ENCODE measurements at places on chromosomes 6 and 20. TPM values are rescaled to one million over a fixed set of nuclear protein-coding genes. Genes with fewer than 3 reads are reported as not detected.

The ZSCAN12 gene
- 7.9 TPM for total RNA-seq

The LRRC73 gene
- total RNA-seq, result 1.5 TPM

The MED20 gene
- total RNA-seq, result 22.0 TPM

GRCh38 chr6:85676086-85676729 lies 33.5 kb upstream of the SYNCRIP start:
- H3K36me3 ChIP-seq, result peaks cover 2% of the 10 kb centered on the region
- DNase-seq, result no peak
- H3K27me3 ChIP-seq, result no peaks in the 10 kb centered on the region

GRCh38 chr6:23137611-23138010 lies 568.2 kb downstream of the HDGFL1 start:
- no peak overlapping the region for H3K27ac ChIP-seq
- peak; percentile 12 for DNase-seq

All from kidney (tissue), 22 donors.